Left renal pelvis (tissue), 4 donors: ENCODE measurements at places on chromosomes 12 and 14.

- DNase-seq: no peak
Observed at GRCh38 chr12:122668268-122668667, 34.9 kb downstream of the HCAR2 start.

DNA sequence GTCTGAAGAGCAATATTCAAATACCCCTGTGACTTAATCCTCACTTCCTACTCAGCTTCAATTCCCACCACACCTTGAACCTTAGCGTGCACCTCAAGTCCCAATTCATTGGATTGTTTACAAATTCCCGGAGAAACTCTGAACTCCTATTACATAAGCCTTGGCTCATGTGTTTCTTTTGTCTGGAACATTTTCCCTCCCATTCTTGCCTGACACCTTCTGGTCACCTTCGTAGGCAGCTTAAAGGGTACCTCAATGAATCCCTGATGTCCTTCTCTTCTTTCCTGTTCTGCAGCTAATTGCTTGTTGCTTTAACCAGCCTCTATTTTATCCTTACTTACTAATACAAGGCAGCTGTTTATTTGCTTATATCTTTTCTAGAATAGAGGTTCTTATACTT lies 85.0 kb upstream of the SEL1L start:
- no peak for DNase-seq

DNA sequence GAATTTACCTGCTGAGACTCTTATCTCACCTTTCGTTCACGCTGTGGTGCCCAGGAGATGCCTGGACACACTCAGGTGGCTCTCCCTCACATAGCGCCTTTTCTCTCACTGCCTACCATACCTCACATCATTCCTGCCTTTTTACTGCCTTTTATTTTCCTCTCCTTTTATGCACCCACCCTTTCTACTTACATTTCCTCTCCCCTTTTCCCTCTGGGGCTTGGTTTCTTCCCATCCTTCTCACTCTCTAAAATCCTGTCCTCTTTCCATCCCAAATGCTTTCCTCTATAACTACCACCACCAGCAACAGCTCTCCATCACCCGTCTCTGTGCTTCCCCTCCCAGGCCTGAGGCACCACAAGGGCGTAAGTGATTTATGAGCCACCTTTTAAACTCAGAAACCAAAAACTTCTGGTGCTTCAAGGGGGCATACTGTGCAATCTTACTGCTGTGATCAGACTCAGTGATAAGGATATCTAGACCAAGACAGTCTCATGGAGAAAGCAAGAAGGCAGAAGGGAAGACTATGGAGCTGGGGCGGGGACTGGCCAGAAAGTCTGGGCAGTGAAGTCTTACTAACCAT lies 32.7 kb upstream of the SMUG1 start:
- no peak for DNase-seq

GRCh38 chr14:61625165-61625564 lies 70.1 kb upstream of the HIF1A start:
- DNase-seq: no peak

- DNase-seq: no peak
Observed at GRCh38 chr14:29163109-29163508, 396.5 kb downstream of the FOXG1 start.

DNA sequence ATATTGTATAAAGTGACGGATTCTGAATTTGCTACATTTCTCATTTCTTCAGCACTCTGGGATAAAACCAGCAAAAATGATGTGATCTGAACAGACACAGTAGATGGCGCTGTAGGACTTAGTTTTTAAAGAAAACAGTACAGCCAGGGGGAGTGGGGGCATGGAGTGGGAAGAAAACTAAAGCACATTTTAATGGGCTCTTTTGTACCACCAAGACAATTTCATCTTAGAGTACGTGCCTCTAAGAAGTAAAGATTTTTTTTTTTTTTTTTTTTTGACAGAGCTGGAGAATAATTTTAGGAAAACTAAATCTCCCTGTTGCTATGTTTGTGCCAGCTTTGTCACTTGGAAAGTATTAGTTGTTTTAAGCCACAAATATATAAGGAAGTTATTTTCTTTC lies 124.4 kb downstream of the RAD51B start:
- peak; percentile 81 for DNase-seq

GRCh38 chr12:3081886-3082285 lies 4.7 kb downstream of the TSPAN9 start:
- no peak for DNase-seq

GRCh38 chr12:52745554-52745953 lies 31.6 kb downstream of the KRT76 start:
- DNase-seq: no peak

GRCh38 chr14:76343386-76343785 lies 32.6 kb upstream of the ESRRB start:
- DNase-seq: no peak

DNA sequence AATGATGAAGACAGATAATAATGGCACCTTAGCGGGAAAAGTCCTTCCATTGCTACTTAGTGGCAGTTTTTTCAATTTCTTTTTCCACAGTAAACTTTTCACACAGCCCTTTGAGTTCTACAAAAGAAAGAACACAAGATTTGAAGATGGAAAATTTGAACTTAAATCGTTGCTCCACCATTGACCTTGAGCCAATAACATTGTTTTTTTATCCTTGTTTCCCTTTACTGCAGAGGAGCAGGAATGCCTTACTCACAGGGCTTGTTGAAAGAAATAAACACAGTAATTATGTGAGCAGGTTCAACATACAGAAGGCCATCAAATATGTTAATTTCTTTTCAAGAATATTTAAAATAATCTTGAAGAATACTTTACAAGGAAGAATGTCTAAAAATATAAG lies 181.5 kb upstream of the KRR1 start:
- DNase-seq: no peak

DNA sequence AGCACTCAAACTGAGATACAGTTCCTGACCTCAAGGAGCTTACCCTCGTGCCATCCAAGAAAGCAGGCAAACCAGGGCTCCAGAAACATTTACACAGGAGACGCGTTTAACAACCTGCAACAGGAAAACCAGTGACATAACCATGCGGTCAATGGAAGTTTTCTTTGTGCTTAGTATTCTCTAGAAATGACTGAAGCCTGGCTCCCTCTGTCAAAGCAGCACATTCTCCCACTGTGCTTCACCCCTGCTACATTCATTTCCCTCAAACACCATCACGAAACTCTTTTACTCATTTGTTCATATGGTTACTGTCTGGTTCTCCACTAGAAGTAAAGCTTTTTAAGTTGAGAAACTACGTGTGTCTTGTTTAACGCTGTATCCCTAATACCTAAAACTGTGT lies 161.3 kb upstream of the CCND2 start:
- no peak for DNase-seq
